ENCODE measurements at places on chromosomes 16 and 17. TPM values are rescaled to one million over a fixed set of nuclear protein-coding genes. Genes with fewer than 3 reads are reported as not detected.

LITAFD gene
- not detected for total RNA-seq

TNFRSF17 gene
- total RNA-seq, result not detected

TPSG1 gene
- not detected for total RNA-seq

PPP1R1B gene
- not detected for total RNA-seq

TBC1D3G gene
- not detected for total RNA-seq

RHBDL1 gene
- 3.1 TPM for total RNA-seq

CACNG3 gene
- not detected for total RNA-seq

TP53TG3C gene
- total RNA-seq, result not detected

CHST6 gene
- not detected for total RNA-seq

ZNF469 gene
- 1.0 TPM for total RNA-seq

KRT32 gene
- total RNA-seq, result not detected

KRT25 gene
- total RNA-seq, result not detected

HS3ST2 gene
- not detected for total RNA-seq

AOC3 gene
- total RNA-seq, result 0.61 TPM

CTRB1 gene
- not detected for total RNA-seq

TMEM235 gene
- not detected for total RNA-seq

SLC47A1 gene
- not detected for total RNA-seq

GLTPD2 gene
- total RNA-seq, result not detected

RNU2-1 gene
- 2,573 TPM for total RNA-seq

PRPSAP1 gene
- 10.5 TPM for total RNA-seq

PYY gene
- not detected for total RNA-seq

CRYBA1 gene
- not detected for total RNA-seq

CCDC92B gene
- total RNA-seq, result not detected

CACNG1 gene
- not detected for total RNA-seq
